HT1080 (cell line): ENCODE measurements at places on chromosomes 7 and 10. TPM values are rescaled to one million over a fixed set of nuclear protein-coding genes. Genes with fewer than 3 reads are reported as not detected.

The SND1 gene
- 145 TPM in 2 replicates for total RNA-seq

The ITPRID1 gene
- not detected in 2 replicates for total RNA-seq

The OR9A2 gene
- total RNA-seq, result not detected in 2 replicates

The NPSR1 gene
- not detected in 2 replicates for total RNA-seq

The IKZF1 gene
- not detected in 2 replicates for total RNA-seq

The VAX1 gene
- not detected in 2 replicates for total RNA-seq

The PRR15 gene
- not detected in 2 replicates for total RNA-seq

The GBX1 gene
- total RNA-seq, result not detected in 2 replicates

The NRP1 gene
- total RNA-seq, result 219 and 281 TPM in 2 replicates

The ZNF804B gene
- not detected in 2 replicates for total RNA-seq

The OPN4 gene
- total RNA-seq, result not detected in 2 replicates

The MBL2 gene
- not detected in 2 replicates for total RNA-seq

The SMKR1 gene
- 0.40 TPM in 2 replicates for total RNA-seq

The SPDYE3 gene
- not detected in 2 replicates for total RNA-seq
